ENCODE measurements at places on chromosomes 2 and 18.

GRCh38 chr2:237492137-237492890, 5.3 kb downstream of the MLPH start:
- no peak for DNase-seq

- peak; percentile 89 for DNase-seq
Observed at GRCh38 chr2:200888704-200889625, at the start of the genes NIF3L1 and PPIL3. NIF3L1 (plus strand) TSS chr2:200889371; CDS start chr2:200891944, 2,573 bp downstream. PPIL3 (minus strand) TSS chr2:200889077; CDS start chr2:200887615, 1,462 bp downstream.

DNA sequence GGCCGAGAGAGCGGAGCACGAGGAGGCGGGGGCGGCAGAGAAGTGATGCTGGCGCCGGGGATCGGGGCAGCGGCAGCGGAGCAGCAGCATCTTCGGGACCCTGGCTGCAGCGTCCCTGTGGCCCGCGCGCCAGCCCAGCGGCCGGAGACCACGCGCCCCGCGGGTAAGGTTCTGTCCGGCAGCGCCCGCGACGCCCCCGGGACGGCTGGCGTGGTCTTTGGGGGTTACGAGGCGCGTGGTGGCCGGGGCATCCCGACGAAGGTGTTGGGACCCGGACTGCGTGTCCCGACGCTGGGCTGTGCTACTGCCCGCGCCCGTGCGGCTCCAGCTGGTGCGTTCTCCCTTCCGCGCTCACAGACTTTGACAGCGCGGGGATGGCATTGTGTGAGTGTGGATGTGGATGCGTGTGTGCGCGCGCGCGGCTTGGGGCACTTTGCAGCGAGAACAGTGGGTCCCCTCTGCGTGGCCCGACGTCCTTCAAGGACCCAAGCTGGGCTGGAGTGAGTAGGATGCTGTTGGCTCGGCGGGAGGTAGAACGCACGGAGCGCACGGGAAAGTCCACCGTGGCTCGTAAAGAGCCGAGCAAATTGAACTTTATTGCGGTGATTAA, 405.0 kb downstream of the XIRP2 start:
- DNase-seq, result no peak

GRCh38 chr18:13562494-13563029, 163.8 kb downstream of the FAM210A start:
- DNase-seq, result no peak

- DNase-seq, result no peak
Observed at GRCh38 chr2:64626963-64627760, 26.6 kb downstream of the SERTAD2 start.

GRCh38 chr2:84888401-84889276, 7.8 kb upstream of the TRABD2A start:
- no peak for DNase-seq

DNA sequence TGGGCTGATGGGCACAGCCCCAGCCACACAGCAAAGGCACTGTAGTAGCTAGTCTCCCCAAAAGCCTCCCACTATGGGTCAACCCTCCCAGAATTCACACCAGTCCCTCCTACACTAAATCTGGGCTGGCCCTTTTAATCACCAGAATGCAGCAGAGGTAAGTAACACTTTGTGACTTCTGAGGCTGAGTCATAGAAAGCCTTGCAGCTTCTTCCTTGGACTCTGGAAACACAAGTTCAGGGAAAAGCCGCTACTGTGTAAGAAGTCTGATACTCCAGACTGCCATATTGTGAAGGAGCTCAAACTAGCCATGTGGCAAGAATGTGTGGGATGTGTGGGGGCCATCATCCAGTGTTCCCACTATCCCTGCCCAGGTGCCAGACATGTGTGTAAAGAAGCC, 19.0 kb upstream of the SIX2 start:
- no peak for DNase-seq

GRCh38 chr2:121682396-121683298, 33.4 kb upstream of the CLASP1 start:
- no peak for DNase-seq

DNA sequence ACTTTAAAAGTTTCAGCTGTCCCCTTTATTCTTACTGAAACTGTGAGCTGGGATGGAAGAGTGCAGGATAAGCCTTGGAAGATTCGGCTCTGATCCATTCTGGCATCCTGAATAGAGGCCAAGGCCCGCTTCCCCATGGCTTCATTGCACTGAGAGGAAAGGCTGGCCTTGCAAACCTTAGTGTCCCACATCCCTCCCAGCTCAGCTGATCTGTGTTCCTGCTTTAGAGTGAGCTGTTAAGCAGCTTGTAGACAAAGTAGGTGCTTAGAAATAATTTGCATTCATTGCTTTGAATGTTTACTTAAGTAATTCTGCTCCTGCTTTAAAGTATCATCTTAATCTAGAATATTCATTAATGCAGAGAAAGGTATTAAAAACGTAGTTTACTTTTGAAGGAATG, 169.6 kb upstream of the BOD1L2 start:
- no peak for DNase-seq

GRCh38 chr2:28930205-28930604, 35.7 kb downstream of the WDR43 start:
- DNase-seq, result no peak

DNA sequence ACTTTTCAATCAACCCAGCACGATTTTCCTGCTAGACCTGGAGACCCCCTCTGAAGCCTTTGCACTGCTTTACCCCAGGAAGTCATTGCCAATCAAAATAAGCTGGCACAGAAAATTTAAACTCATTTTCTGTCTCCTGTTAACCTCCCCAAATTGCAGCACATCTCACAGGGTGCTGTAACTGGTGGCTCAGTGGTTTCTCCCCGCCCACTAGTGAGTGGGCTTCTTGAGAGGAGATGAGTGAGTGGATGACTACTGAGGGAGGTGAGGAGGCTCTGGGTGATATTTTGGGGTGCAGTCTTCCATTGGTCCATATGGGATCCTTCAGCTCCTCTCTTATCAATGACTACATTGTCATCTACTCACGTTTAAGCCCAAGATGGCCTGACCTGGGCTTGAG, 239.8 kb upstream of the HS6ST1 start:
- no peak for DNase-seq

GRCh38 chr2:230583581-230583980, 129.1 kb upstream of the CAB39 start:
- no peak for DNase-seq

DNA sequence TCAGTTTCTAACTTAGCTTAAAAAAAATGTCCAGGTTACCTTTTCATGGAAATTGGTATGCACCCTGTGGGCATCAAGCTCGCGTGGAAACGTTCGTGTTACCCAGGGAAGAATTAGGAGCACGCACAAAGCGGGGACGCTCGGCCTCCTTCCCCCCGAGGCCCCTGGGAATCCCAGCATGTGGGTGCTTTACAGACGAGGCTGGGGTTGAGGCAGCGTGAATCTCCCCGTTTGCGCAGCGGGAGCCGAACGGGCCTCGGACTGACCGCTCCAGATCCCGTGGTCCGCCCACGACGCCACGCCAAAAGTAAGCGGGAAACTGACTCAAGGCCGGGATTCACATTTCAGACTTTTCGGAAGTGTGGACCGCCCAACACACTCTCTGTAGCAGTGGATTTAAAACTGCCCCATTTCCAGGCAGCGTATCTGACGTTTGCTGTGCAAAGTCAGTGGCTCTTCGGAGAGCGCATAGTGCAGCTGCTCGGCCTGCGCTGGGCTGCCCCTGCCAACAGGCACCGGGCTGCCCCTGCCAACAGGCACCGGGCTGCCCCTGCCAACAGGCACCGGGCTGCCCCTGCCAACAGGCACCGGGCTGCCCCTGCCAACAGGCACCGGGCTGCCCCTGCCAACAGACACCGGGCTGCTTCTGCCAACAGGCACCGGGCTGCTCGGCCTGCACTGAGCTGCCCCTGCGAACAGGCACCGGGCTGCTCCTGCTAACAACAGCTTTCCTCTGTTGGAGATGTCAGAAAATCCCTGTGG, 49.7 kb downstream of the SH3YL1 start:
- DNase-seq, result no peak

GRCh38 chr2:98505971-98506664, 61.5 kb downstream of the INPP4A start:
- no peak for DNase-seq

- DNase-seq, result peak; percentile 45
Observed at GRCh38 chr2:165401285-165401852, 68.1 kb upstream of the CSRNP3 start.
